ENCODE measurements at places on chromosomes 4 and X. TPM values are rescaled to one million over a fixed set of nuclear protein-coding genes. Genes with fewer than 3 reads are reported as not detected.

The YY2 gene
- total RNA-seq = 1.6 TPM

GRCh38 chr4:166622425-166622977 is 611.8 kb downstream of the SPOCK3 start:
- no peak for DNase-seq

DNA sequence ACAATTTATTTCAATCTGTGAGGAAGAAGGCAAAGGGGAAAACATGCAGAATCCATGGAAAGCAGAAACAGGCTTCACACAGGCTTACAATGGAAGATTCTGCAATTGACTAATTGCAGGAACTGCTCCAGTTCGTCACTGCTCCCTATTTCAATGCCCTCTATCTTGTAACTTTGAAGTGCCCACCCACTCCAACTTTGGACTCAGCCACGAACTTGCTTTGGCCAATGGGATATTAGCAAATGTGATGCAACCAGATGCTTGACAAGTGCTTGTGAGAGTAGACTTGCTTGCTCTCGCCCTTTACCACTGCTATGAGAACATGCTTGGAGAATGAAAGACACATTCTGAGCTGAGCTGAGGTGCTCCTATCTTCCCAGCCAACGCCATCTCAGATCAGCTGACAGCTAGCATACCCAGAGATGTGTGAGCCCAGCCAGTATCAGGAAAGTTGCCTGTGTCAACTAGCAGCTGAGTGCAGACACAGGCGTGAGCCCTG is 105.7 kb upstream of the PTCHD1 start:
- DNase-seq = no peak

- DNase-seq = no peak
Observed at GRCh38 chr4:148443512-148444295, 1.5 kb upstream of the NR3C2 start.

- DNase-seq = no peak
Observed at GRCh38 chr4:184506527-184507121, 32.3 kb upstream of the IRF2 start.
